ENCODE measurements at places on chromosomes 12 and 14. TPM values are rescaled to one million over a fixed set of nuclear protein-coding genes. Genes with fewer than 3 reads are reported as not detected.
A peak's percentile ranks its signal among the peaks of the same experiment; 100 is the strongest.

PLEKHD1 gene
- total RNA-seq, result 0.07 TPM

SERPINA5 gene
- total RNA-seq, result not detected

LRRK2 gene
- 0.76 TPM for total RNA-seq

TSHR gene
- total RNA-seq, result 0.31 TPM

DUSP16 gene
- 28.2 TPM for total RNA-seq

C12orf56 gene
- total RNA-seq, result not detected

DNA sequence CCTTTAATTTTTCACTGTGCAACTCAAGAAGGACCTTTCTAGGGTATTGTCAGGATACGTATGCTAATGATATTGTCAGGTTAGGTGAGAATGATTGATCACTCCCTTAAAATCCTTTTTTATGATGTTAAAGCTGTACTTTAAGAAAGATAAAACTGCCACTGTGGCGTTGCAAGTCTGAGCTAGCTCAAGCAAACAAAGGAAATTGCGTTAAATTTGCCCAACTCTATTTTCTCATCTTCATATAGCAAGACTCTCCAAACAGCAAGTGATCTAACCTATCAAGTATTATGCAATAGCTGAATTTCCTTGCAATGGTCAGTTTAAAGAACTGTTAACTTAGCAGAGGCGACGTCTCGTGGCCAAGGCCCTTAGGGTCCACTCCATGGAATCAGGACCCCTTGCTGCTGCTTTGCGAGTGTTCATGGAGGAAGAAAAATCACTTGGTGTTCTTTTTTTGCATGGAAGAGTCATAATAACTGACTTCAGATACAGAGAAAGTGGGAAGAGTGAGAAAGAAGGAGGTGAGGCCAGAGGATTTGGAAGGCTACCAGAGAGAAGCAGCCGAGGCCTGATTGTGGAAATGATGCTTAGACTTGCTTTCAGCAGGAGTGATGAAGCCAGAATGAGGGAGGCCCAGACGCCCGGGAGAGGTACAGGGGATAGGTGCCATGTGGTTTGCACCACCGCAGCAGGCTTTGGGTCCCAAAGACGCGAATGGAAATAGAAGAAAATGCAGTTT lies 2.5 kb downstream of the TRAF3 start:
- DNase-seq, result no peak

GRCh38 chr12:14427929-14428328 lies 62.4 kb downstream of the ATF7IP start:
- DNase-seq, result no peak

DNA sequence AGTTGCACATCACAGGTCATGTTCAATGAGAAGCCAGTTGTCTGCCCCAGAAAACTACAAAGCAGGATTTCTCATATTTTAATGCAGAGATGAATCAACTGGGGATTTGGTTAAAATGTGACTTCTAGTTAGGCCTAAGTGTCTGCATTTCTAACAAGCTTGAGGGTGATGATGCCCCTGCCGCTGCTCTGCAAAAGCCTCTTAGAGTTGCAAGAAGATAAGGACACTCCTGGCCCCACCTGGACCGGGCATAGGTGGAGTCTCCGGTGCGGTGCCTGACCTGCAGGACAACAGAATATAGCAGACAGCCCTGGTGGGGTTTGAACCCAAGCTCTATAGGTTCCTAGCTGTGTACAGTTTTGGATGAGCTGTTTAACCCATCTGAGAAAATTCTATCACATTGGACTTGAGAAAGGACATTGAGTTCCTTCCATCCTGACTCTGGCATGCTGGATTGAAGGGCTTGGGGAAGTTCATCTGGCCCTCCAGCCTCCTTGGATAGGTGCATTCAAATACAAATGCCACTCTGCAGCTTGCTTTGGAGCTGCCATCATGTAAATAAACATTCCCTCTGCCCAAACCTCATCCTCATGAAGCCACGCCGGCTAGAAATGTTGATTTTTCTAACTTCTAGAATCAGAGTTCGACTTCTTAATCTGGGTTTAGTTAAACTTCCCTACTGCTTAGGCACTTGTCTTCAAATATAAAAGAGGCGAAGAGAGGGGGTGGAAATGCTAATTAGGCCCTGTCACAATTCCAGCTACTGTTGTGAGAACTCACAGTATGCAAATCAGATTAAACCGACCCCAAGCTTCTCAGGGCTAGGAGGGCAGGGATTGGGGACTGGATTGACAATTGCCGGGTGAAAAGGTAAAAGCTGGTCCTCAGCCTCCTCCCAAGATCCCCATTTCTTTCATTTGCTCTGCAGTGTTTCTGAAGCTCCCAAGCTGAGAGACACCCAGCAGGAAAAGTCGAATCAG lies 1225.6 kb downstream of the VRK1 start:
- no peak for DNase-seq

GRCh38 chr12:123602651-123603195 lies 824 bp downstream of the DDX55 start:
- peak; percentile 38 for DNase-seq

GRCh38 chr12:118430516-118430915 lies 54.2 kb downstream of the SUDS3 start:
- DNase-seq, result no peak

GRCh38 chr14:91878274-91878673 lies 10.9 kb upstream of the TC2N start:
- no peak for DNase-seq

DNA sequence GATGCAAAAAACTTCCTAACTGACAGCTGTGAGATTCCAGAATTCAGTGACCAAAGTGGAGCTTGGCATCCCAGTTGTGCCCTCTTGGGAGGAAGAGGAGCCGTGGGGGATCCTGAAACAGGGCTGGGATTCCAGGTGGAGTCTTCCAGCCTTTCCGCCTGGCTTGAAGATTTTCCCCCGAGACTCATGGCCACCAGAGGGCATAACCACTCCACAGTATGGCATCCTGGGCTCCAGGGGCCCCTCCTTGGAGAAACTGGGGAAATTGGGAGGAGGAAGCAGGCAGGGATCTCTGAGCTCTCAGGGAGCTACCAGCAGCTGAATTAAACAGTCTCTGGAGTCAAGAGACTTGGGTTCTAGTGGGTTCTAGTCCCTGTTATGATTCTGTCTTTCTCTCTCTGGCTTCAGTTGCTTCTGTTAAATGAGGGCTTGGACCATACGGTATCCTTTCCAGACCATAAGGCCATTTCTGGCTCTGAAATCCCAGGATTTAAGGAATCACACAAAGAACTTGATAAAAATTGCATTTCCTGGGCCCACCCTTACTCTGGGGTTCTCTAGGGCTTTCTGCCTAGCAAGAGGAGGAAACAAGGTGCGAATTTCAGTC lies 2.6 kb upstream of the TAMALIN start:
- peak; percentile 28 for DNase-seq

DNA sequence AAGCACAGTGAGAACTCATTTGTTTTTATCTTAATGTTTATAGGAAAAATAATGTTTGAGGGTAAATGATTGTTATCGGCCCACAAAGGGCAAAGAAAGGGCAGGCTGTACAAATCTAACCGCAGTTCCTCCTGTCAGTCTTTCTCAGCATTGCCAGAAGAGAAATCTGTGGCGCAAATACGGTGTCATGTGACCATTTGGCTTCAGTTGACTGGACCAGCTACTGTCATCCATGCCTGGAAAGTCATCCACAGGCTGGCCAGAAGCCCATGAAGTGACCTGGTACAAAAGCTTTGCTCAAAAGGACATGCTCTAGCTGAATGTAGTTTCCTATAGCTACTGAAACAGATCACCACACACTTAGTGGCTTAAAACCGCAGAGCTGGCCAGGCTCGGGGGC lies 43.6 kb downstream of the HCAR2 start:
- DNase-seq, result no peak

DNA sequence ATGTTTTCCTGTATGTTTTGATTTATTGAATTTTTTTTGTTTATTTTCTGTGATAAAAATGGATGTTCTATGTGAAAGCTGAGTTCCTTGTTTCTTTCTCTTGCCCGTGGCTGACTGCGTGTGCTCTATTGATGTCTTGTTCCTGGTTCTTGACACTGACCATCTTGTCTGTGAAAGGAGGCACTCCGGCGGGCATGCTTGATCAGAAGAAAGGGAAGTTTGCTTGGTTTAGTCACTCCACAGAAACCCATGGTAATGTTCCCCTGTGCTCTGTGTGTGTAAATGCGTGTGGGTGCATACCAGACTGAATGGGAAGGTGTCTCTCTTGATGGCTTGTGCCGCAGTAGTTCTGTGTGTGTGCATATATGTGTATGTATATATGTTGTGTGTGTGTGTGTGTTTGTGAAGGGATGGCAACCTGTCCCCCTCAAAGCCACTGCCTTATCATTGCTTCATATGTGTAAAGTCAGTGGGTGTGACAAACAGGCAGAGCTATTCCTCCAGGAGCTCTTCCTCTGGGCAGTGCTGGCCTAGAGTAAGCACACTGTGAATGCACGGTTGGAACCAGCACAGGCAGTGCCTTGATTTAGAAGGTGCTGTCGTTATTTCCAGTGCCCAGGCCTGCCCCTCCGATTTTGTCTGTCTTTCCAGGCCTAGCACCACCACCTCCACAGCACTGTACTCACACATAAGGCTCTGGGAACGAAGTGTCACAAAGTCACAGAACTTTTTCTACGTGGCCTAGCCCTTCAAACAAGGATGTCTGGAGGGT lies 247.3 kb upstream of the FKBP4 start:
- DNase-seq, result no peak

DNA sequence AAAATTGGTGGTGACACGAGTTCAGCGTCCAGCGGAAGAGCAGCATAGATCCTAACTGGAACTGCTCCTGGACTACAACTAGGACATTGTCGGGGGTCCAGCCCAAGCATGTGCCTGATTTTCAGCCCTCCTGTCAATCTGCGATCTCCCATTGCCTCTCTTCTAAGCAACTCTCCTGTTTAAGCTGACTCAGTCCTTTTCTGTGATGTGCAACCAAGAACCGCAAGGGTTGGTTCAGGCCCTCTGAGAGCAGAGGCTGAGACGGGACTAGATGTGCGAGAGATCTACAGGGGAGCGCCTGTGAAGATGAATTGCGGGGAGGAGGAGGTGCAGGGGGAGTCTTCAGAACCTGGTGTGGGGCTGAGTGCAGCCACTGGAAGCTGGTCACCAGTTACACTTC lies 3.7 kb upstream of the PAPLN start:
- no peak for DNase-seq

- no peak for DNase-seq
Observed at GRCh38 chr14:100823413-100824080, 2.4 kb upstream of the MEG3 start.

GRCh38 chr14:96129128-96129736 lies 75.4 kb upstream of the BDKRB2 start:
- DNase-seq, result no peak

DNA sequence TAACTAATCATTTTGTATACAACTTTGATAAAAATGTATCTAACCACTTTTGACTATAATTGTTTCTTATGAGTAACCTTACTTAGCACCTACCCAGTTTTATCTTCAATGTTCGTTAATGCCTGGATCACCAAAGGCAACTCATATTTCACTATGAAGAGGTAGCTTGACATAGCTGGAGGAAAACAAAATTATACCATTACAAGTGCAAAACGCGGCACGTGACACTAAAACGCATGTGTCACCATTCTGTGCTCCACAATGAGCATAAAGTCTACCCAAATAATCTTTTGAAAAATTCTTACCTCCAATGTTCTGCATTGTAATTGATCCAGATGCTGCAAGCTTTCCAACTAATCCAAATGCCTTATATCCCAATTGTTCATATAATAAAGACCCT lies 5.8 kb downstream of the SLC38A2 start:
- DNase-seq, result no peak

GRCh38 chr14:79951572-79951971 lies 259.7 kb downstream of the DIO2 start:
- no peak for DNase-seq

GRCh38 chr14:95220663-95221231 lies 63.4 kb upstream of the DICER1 start:
- no peak for DNase-seq

- no peak for DNase-seq
Observed at GRCh38 chr14:104443391-104444158, 136.0 kb upstream of the C14orf180 start.

GRCh38 chr14:95303552-95303951 lies 16.2 kb downstream of the CLMN start:
- no peak for DNase-seq

- no peak for DNase-seq
Observed at GRCh38 chr12:86698641-86698980, 442.4 kb upstream of the MGAT4C start.

- DNase-seq, result no peak
Observed at GRCh38 chr12:92257261-92257660, 111.6 kb upstream of the BTG1 start.

DNA sequence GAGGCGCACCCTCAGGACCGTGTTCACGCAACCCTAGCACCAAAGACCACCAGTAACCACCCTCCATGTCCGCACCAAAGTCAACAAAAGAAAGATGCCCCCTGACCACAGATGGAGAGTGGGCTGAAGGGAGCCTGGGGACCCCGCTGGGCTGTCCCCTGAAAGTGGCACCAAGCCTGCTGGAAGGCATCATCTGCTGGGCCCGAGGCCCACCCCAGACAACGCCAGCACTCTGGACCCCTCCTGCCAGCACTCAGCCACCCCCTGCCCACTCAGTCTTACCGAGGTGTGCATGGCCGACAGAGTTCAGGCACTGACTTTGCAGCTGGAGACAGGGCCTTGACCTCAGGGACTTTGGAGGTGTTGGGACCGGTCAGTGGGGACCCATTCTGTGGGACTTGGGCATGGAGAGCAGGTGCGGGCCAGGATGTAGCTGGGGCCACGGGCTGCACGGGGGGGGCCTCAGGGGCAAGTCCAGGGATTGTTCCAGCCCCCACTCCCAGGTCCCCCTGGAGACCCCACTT lies 34.4 kb upstream of the TMEM179 start:
- no peak for DNase-seq

DNA sequence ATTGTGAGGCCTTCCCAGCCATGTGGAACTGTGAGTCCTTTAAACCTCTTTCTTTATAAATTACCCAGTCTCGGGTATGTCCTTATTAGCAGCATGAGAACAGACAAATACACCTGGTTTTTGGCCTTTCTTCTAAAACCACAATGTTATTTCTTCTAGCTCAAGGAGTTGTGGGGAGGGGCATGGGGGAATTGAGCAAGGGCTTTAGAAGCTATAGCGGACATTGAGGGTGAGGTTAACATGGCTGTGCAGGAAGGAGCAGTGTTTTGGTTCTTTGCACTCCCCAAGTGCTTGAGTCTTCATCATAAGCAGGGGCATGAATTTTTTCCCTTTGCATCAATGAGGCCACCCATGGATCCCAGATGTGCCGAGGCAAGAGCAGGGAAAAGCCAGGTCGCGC lies 86.8 kb downstream of the SPRING1 start:
- no peak for DNase-seq

DNA sequence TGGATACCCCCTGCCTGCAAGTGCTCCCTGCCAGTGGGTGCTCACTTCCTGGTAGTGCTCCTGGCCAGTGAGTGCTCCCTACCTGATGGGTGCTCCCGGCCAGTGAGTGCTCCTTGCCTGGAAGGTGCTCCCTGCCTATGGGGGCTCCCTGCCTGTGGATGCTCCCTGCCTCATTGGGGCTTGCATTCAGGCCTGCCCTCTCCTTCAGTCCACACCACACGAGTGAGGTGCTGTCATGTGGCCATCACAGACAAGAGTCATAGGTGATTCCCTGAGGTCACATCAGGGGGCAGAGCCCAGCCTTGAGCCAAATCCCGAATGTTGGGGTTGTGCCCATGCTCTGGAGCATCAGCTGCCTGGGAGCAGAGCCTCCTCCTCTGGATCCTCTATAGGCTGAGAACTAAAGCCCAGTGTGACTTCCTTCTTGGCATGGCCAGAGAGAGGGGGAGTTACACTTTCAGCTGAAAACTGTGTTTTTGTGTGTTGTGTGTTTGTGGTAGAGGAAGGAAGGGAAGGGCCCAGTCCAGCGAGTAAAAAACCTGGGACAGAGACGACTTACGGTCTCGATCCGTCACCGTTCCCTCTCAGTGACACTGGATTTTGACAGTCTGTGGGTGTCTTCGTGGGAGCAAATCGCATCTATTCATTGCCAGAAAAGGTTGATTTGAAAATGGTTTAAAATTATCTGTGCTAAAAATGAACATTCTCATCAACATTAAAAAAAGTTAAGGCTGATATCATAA lies 136.0 kb downstream of the ADGRD1 start:
- no peak for DNase-seq

All from activated CD8-positive, alpha-beta T cell treated with anti-CD3 and anti-CD28 coated beads for 36 hours (primary cell).